Left kidney (tissue), 8 donors: ENCODE measurements at places on chromosomes 4 and X. TPM values are rescaled to one million over a fixed set of nuclear protein-coding genes. Genes with fewer than 3 reads are reported as not detected.

DNA sequence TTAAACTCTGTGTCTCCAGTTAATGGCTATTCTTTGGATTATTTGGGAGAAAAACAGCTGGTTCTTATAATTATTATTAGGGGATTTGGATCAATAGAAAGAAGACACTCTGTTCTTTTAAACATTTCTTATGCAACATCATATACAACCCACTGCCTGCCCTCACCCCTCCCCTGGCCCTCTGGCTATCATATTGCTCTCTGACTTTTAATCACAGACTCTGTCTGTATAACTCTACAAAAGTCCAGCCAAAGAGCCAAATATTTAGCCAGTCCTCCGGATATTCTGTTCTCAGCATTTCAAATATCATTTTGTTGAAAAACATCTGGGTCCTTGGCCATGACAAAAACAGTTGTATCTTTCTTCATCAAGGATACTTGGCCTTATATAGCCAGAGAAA, 19.0 kb upstream of the PACRGL start:
- DNase-seq, result no peak

DNA sequence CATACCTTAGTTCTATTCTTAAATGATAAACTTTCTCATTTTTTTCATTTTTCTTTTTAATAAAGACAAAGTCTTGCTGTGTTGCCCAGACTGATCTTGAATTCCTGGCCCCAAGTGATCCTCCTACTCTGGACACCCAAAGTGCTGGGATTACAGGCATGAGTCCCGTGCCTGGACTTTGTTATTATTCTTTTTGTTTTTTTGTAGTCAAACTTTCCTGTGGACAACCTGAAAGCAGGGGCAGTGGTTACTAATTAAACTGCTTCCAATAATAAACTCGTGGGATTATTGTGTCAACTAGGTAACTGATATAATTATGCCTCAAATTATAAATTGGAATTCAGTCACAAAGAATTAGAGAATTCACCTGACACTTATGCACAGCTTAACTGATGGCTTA, 107.8 kb upstream of the RAPGEF2 start:
- no peak for DNase-seq

GRCh38 chr4:14883166-14883565, 119.1 kb upstream of the CPEB2 start:
- no peak for DNase-seq

- no peak for DNase-seq
Observed at GRCh38 chr4:93828995-93829819, 654 bp downstream of the ATOH1 start.

SPACA5 gene
- 0.58 TPM for polyA plus RNA-seq

SYNPO2 gene
- polyA plus RNA-seq, result 14.3 TPM

TCEANC gene
- polyA plus RNA-seq, result 6.9 TPM

IBSP gene
- not detected for polyA plus RNA-seq

UGT8 gene
- polyA plus RNA-seq, result 60.2 TPM
